ENCODE measurements at places on chromosomes 2 and 18. TPM values are rescaled to one million over a fixed set of nuclear protein-coding genes. Genes with fewer than 3 reads are reported as not detected.

INO80D gene
- total RNA-seq, result 33.5 TPM

DSG1 gene
- not detected for total RNA-seq

TEX44 gene
- not detected for total RNA-seq

ZNF396 gene
- total RNA-seq, result 4.4 TPM

KHK gene
- total RNA-seq, result 5.1 TPM

RIT2 gene
- total RNA-seq, result not detected

MBD1 gene
- total RNA-seq, result 62.1 TPM

RBM45 gene
- total RNA-seq, result 12.9 TPM

CAPG gene
- total RNA-seq, result 78.5 TPM

MC4R gene
- not detected for total RNA-seq

SLC4A3 gene
- total RNA-seq, result 2.0 TPM

CYBRD1 gene
- 396 TPM for total RNA-seq

ARHGAP15 gene
- total RNA-seq, result 14.8 TPM

SCYGR4 gene
- not detected for total RNA-seq

KIAA2012 gene
- total RNA-seq, result not detected

ANKRD62 gene
- total RNA-seq, result not detected

RBKS gene
- total RNA-seq, result 4.7 TPM

CPS1 gene
- 5.1 TPM for total RNA-seq

All from aorta (tissue), 5 donors.